Right renal pelvis (tissue), 4 donors: ENCODE measurements at places on chromosomes 12 and 14.

- no peak for DNase-seq
Measured at GRCh38 chr12:131694116-131694838, 16.6 kb upstream of the SFSWAP start.

DNA sequence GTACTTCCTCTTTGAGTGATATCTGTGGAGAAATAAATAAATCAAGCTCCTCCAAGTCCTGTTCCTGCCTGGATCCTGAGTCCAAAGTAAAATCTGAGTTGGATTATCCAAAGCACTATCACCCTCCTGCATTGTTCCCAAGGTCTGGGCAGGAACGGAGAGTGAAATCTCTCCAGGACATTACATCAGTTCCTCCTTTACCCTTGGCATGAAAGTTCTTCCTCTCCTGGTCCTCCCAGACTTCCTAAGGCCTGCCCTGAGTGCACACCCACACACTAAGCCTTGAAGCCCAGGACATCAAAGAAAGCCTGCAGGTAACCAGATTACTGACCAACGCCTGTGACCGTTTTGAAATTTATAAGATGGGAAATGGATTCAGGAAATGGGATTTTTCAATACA, 206.8 kb upstream of the BCL2L14 start:
- no peak for DNase-seq

DNA sequence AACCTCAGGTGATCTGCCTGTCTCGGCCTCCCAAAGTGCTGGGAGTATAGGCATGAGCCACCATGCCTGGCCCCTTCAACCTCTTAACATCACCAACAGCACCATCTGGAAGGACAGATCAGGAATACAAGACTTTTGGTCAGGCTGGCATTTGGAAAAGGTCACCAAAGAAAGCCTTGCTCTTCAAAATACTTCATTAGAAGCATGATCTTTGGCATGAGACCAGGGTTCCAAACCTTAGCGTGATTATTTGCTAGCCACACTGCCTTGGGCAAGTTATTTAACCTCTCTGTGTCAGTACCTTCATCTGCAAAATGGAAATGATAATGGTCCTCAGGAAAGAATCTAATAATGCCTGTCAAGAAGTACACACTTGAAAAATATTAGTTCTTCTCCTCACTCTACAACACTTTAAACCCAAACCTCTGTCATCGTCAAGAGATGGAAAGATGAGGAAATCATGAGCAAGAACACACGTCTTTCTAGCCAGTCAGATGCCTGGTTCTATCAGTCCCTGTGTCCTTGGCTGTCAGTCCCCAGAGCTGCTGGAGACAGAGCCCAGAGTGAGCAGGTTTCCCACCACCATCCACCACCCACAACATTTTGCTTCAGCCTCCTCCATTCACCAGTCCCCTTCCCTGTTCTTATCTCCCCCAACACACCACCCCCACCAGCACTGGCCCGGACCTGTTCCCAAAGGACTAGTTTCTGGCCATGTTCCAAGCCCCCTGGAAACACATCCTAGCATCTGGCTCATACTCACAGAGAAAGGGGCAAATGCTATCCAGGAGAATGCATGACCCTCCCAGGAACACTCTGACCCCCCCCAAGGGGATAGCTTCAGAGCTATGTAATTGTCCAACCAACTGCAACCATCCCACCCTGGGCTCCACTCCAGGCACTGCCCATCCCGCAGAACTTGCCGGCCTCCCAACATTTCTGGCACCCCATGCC, 2.0 kb downstream of the ADCY6 start:
- DNase-seq = no peak

GRCh38 chr12:45773747-45774146, 44.2 kb downstream of the ARID2 start:
- no peak for DNase-seq

- no peak for DNase-seq
Measured at GRCh38 chr12:110247340-110248095, 33.5 kb upstream of the ATP2A2 start.

- no peak for DNase-seq
Measured at GRCh38 chr14:103801459-103801858, 45.9 kb downstream of the PPP1R13B start.

DNA sequence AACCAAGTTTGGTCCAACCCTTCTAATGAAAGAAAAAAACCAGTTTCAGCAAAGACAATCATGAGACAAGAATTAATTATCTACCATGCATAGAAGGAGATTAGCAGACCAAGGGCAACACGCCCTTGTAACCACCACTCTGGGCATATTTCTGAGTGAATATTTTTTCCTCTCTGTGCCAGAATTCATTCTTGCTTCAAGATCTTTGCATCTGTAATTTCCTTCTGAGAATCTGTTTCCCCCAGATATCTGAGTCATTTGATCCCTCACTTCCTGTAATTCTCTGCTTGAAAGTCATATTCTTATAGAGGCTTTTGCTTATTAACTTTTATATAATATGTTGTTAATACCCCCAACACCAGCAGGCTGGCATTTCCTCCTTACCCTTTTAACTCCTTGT, 243.7 kb downstream of the SLC16A7 start:
- no peak for DNase-seq

GRCh38 chr12:54298904-54299303, 1.9 kb downstream of the NFE2 start:
- no peak for DNase-seq

DNA sequence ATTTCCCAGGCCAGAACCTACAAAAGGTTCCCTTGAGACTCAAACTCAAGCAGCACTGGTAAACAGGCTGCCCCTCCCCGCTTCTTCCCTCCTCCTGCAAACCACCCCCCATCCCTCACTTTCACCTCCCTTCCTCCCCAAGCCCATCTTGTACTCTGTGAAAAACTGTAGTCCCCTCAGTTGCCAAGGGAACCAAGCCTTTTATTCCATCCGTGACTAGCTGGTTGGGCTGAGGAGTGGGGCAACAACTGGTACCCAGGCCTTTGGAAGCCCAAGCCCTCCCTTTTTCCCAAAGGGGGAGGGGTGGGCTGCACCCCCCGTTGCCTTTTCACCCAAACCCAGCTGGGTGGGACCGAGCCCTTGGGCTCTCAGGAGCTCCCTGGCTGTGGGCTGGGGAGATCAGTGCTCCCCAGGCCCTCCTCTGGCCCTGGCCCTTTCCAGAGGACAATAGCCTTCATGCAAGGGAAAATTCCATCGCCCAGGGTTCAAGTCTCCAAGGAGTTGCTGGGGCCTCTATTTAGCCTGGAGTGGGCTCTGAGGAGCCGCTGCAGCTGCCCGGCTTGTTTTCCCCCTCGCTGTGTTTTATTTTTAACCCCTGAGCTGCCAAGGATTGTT, 61.9 kb downstream of the ZFP36L1 start:
- DNase-seq = no peak

- no peak for DNase-seq
Measured at GRCh38 chr14:99026471-99026870, 245.5 kb downstream of the BCL11B start.

DNA sequence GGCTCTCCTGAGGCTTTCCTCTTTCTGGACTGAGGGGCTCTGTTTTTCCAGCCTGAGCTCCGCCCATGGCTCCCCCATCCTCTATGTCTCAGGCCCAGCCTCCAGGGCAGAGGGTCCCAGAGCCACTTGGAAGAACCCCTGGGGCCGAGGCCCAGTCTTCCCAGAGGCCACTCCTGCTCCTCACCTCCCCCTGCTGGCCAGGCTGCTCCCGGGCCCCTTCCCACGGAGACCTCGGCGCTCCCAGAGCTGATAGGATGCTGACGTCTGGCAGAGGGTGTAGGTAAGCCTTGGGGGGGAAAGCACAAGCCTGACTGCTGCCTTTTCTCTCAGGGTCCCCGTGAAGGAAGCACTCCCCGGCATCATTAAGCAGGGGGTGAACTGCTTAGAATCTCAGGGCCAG, 51.4 kb downstream of the ERH start:
- no peak for DNase-seq
